RWPE2 (cell line): ENCODE measurements at places on chromosomes 1 and 21.

- no peak for DNase-seq
Measured at GRCh38 chr1:7971024-7971423, 9.5 kb downstream of the PARK7 start.

DNA sequence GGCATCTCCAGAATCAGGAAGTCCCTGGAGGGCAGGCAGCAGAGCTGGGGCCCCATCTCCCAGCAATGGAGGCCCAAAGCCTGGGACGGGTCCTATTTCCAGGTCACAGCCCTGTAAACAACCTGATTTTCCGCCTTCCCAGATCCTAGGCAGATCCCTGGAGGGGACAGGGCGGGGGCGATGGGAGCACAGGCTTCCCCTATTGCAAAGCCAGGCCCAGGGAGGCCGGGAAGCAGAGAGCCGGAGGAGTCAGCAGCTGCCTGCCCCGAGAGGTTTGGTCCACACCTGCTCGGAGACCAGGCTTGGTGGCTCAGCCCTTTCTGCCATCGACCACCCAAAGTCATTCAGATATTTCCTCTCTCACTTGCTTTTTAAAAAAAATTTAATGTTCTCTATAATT, 29.2 kb downstream of the CASZ1 start:
- DNase-seq: no peak

- peak; percentile 4 for DNase-seq
Measured at GRCh38 chr1:227947386-227947675, 401 bp downstream of the WNT9A start.

DNA sequence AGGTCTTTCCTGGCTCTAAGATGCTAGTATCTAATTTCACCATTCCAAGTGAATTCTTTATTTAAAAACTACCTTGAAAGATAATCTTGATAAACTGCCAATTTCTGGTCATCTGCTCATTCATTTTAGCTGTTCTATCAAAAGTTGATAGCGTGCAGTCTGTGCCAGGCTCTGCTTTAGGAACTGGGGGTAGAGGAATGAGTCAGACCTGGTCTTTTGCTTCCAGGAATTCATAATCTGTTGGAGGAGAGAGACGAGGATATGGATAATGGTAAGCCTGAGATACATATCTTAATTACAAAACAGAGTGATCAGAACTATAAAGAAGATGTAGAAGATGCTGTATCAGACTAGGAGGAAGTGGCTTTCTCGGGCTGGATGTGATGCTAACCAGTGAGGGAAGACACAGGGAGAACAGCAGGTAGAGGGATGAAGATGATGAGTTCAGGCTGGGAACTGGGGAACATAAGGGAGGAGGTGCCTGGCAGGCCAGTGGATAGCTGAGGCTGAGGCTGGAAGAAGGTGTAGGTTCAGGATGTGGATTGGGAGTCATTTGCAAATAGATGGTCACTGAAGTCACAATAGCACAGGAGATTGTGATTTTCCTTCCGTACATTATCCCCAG, 12.3 kb upstream of the PHC2 start:
- no peak for DNase-seq

GRCh38 chr1:231600458-231600976, 26.1 kb upstream of the DISC1 start:
- no peak for DNase-seq

GRCh38 chr1:67281244-67281643, 26.4 kb upstream of the IL12RB2 start:
- DNase-seq: no peak

GRCh38 chr1:226939438-226940028, 561 bp upstream of the COQ8A start:
- no peak for DNase-seq

GRCh38 chr1:26848941-26849774, 13.8 kb upstream of the SFN start:
- DNase-seq: peak; percentile 98

- DNase-seq: no peak
Measured at GRCh38 chr21:18801468-18801867, 397.9 kb upstream of the TMPRSS15 start.

GRCh38 chr1:71792264-71792663, 490.1 kb downstream of the NEGR1 start:
- no peak for DNase-seq
